Smooth muscle cell of trachea (primary cell): ENCODE measurements at places on chromosomes 3 and 15. TPM values are rescaled to one million over a fixed set of nuclear protein-coding genes. Genes with fewer than 3 reads are reported as not detected.

IQCF5 gene
- not detected in 2 replicates for total RNA-seq

NGLY1 gene
- 27.5 and 28.6 TPM in 2 replicates for total RNA-seq

SEMA3B gene
- total RNA-seq: 26.0 and 88.5 TPM in 2 replicates

ARHGEF26 gene
- total RNA-seq: 0.99 and 1.6 TPM in 2 replicates

NMNAT3 gene
- 0.73 and 0.83 TPM in 2 replicates for total RNA-seq

RNF7 gene
- 29.1 and 62.4 TPM in 2 replicates for total RNA-seq

FOXB1 gene
- not detected in 2 replicates for total RNA-seq

MASP1 gene
- 33.2 and 178 TPM in 2 replicates for total RNA-seq

FOXL2NB gene
- total RNA-seq: not detected in 2 replicates

MRPL3 gene
- total RNA-seq: 76.4 and 120 TPM in 2 replicates

PIGX gene
- 10.6 and 19.6 TPM in 2 replicates for total RNA-seq

C3orf85 gene
- not detected in 2 replicates for total RNA-seq

TRH gene
- not detected in 2 replicates for total RNA-seq

TMEM207 gene
- total RNA-seq: not detected in 2 replicates

RPUSD3 gene
- total RNA-seq: 32.4 and 39.3 TPM in 2 replicates

GXYLT2 gene
- 26.0 and 32.4 TPM in 2 replicates for total RNA-seq

CCDC39 gene
- total RNA-seq: 0.15 and 0.17 TPM in 2 replicates

NEK10 gene
- total RNA-seq: 38.5 and 54.3 TPM in 2 replicates
